ENCODE measurements at places on chromosomes 1 and 21.
A peak's percentile ranks its signal among the peaks of the same experiment; 100 is the strongest.

- DNase-seq: no peak
Measured at GRCh38 chr1:203175827-203176241, 208 bp upstream of the MYBPH start.

DNA sequence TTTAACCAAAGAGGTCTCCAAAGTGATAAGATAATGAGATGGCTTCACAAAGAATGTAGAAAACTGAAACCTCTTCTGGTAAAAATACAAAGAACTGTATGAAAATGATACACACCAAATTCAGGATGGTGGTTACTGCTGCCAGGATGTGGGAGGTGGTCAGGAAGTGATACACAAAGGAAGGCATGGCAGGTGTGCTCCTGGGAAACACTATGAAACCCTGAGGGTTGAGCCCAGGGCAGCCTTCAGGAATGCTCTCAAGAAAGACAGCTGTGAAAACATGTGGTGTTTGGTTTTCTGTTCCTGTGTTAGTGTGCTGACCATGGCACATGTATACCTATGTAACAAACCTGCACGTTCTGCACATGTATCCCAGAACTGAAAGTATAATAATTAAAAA, 109.3 kb downstream of the NTNG1 start:
- peak; percentile 53 for DNase-seq

DNA sequence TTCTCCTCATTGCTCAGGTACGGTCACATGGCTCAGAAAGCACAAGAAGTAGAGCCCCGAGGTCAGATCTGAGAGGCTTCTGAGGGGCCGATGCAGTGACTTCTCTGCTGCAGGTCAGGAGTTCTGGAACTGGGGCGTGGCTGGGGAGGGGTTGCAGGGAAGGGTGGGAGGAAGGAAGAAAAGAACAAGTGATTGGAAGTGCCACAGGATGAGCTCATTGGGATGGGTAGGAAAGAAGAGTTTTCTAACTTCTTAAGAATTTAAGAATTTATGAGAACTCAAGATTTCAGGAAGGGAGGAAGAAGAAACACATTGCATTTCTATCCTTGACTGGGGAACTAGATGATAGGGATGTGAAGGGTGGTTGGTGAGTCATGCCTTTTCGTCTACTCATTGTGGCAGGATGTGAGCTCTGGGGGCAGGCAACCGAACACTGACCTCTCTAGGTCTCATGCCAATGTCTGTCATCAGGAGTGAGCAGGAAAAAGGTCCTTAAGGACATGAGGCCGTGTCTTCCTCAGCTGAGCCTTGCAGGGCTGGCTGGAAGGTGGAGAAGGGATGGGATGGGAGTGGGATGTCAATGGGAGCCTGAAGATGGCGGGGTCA, 497 bp downstream of the FCRLB start:
- peak; percentile 86 for DNase-seq

DNA sequence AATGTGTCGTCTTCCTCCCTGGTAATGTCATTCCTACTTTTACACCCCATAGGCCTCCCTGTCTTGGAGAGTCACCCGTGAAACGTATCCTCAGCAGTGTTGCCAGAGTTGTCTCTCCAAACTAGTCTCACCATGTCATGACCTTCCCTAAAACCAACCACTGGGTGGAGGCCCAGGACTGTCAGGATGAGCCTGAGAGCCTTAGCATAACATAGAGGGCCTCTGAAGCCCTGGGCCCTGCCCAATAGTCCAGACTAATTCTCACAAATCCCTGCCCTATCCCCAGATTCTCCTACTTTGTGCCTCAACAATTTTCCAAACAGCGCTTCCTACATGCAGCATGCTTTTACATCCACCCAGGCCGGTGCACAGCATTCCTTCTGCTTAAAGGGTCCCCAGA, 29.3 kb upstream of the HSD3B1 start:
- no peak for DNase-seq

- no peak for DNase-seq
Measured at GRCh38 chr1:226577401-226578180, 29.0 kb downstream of the STUM start.

GRCh38 chr1:93846206-93846991, 32.6 kb downstream of the DNTTIP2 start:
- DNase-seq: peak; percentile 65

- DNase-seq: no peak
Measured at GRCh38 chr1:212699104-212699624, 476 bp downstream of the BATF3 start.

GRCh38 chr1:56446531-56447098, 132.7 kb downstream of the PLPP3 start:
- peak; percentile 26 for DNase-seq

DNA sequence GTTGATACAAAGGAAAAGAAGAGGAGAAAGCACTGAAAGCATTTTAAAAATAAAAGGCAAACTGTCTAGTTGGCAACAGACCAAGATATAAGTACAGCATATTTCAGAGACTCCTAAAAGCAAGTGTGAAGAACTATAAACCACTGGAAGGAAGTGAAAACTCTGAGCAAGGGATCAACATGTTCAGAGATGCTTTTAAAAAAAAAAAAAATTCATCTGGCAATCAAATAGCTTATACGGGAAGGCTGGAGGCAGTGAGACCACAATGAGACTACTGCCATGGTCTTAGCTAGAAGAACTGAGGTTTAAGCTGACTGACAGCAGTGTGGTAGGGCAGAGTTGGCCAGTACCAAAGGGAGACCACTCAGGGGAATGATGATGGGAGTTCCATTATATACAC, 124.3 kb downstream of the VAV3 start:
- DNase-seq: no peak

DNA sequence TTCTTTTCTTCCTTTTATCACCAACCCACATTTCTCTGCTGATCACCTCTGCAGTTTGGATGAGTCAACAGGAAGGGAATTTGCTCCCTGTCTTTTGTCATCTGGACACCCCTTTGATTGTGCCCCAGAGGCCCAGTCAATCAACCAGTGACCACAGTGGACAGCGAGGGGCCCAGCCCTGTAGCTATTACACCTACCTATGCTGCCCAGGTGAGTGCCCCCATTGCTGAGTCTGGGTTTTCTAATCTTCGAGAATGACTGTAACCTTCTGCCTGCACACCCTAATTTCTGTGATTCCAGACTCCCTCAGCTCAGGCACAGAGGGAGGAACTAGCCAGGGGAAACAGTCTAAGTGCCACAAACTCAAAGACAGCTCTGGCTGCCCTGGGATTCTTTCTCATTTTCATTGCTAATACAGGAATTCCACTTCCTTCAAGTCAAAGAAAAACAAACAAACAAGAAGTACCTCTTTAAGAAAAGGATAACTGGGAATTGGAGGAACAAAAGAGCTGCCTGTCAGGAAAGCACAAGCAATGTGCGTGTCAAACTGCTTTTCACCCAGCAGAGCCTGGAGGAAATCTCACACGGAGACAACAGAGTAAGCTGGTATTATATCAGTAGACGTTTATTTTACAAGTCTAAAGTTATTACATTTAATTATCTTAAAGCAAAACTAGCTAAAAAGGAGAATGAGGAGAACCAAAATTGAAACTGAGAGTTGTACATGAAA, 311.1 kb downstream of the AJAP1 start:
- DNase-seq: no peak

GRCh38 chr1:202144402-202145067, at the start of gene ARL8A:
Gene ARL8A (minus strand): TSS chr1:202144737. CDS start chr1:202144572, 165 bp downstream.
- no peak for DNase-seq

DNA sequence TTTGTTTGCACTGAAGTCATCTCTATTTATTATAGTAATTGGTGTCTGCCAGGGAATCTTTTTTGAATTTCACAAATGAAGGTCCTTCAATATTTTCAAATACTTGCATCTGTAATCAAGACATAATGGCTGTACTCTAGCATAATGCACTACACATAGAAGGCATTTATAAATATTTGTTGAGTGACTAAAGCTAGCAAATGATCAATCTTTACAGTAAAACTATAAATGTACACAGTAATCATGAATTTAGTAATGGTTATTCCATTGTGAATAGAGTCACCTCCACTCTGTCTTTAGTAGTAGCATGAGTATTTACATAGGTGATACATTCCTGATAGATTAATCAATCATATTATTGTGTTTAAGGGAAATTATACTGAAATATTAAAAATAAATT, 119.6 kb downstream of the USH2A start:
- no peak for DNase-seq

DNA sequence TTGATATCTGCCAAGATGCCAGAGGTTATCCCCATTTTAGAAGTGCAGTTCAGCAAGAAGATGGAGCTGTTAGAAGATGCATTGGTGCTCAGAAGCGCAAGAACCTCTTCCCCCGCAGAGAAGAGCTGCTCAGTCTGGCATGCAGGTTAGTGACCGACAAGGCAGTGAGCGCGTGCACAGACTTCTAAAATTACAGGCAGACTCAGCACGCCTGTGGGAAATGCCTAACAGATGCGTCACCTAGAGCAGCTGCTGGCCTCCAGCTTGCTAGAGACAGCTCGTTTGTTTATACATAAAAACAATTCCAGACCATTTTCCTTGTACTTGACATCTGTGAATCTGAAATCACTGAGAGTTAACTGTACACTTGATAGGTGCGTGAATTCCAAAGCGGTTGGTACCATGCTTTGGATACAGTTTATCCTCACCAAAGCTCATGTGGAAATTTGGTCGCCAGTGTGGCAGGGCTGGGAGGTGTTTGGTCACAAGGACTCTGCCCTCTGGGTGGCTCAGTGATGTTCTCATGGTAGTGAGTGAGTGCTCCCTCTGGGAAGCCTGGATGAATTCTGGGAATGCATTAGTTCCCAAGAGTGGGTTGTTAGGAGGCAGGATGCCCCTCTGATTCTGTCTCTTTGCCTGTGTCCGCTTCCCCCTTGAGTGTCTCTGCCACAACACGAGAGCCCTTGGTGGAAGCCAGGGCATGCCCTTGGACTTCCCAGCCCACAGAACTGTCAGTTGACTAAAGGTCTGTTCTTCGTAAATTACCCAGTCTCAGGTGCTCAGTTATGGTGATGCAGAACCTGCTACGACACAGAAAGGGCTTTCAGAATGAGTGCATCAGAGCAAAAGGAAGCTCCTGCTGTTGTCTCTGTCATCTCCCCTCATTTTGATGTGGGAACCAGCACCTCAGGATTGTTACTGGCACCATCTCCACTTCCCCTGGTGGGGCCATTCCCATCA, 24.4 kb downstream of the SNAP47 start:
- peak; percentile 98 for DNase-seq

- DNase-seq: peak; percentile 28
Measured at GRCh38 chr1:48851638-48852037, 74.9 kb upstream of the BEND5 start.

DNA sequence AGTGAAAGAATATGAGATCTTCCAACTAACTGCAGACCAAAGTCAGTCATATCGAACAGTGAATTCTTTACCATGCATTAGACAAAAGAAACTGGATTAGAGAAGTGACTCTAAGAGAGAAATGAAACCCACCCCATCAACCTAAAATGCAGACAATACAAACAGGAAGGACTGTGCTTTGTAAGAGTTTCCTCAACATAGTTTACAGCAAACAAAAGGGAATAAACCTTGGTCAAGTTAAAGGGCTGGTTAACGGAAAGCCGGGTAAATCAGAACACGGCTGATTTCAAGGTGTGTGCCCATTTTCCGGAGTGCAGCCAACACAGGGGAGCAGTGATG, 39.2 kb downstream of the SIPA1L2 start:
- DNase-seq: no peak

DNA sequence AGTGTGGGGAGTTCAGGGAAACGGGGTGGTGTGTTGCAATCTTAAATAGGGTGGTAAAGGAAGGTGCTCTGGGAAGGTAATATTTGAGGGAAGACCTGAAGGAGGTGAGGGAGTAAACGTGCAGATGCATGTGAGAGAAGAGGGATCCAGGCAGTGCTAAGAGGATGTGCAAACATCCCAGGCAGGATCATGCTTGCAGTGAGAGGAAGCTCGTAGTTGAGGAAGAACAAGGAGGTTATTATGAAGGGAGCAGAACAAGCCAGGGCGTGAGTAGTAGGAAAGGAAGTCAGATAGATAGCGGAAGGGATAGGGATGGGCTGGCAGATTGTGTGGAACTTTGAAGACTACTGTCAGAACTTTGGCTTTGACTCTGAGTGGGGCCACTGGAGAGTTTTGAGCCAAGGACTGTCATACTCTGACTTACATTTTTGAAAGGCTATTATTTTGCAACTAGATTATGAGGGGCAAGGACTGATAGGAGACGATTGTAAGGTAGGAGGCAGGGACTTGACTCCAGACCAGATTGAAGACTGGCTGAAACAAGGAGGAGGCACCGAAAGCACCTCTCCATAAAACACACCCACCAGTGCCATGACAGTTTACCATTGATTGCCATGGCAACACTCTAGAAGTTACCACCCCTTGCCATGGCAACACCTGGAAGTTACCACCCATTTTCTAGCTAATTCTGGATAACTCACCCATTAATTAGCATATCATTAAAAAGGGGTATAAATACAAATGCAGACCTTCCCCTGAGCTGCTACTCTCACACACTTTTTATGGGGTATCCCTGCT, 67.0 kb downstream of the XCL2 start:
- DNase-seq: no peak

GRCh38 chr1:110210604-110211495, 736 bp downstream of the KCNC4 start:
- peak; percentile 16 for DNase-seq

- no peak for DNase-seq
Measured at GRCh38 chr1:13507075-13507474, 6.7 kb downstream of the LRRC38 start.

DNA sequence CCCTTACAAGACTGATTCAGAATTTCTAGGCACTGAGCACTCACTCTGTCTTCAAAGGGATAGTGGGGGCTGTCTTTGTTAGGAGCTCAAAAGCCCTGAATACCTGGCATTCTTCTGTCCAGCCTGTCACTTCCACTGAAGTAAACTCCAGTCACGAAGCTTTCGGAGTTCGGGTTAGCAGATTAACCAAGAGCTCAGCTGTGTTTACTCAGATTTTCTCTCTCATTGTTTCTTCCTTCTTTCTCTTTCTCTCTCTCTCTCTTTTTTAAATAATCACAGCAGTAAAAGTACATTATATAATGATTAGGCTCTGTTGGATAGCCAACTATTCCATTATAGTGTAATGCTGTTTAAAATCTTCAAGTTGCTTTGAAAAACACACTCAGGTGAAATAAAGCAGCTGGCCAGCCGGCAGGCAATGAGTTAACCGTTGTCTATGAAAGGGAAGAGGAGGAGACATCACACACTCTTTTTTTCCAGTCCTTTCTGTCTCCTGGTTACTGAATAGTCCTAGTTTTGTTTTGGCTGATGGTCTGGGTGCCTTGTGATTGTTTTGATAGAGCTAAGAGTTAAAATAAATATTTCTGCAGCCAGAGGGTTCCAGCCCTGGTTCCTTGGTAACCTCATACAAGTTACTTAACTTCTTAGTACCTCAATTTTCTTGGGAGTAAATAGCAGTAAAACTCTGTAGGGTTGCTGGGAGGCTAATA, 89.8 kb downstream of the ADSS2 start:
- DNase-seq: peak; percentile 79

GRCh38 chr1:226778657-226779058, 39.6 kb upstream of the ITPKB start:
- peak; percentile 98 for DNase-seq

All from astrocyte (in vitro differentiated cells and primary cell).